ENCODE measurements at places on chromosomes 6 and 20. TPM values are rescaled to one million over a fixed set of nuclear protein-coding genes. Genes with fewer than 3 reads are reported as not detected.

EGFL8 gene
- total RNA-seq = 1.7 TPM

CD109 gene
- total RNA-seq = 26.7 TPM

LRRC73 gene
- total RNA-seq = 1.2 TPM

SH3BGRL2 gene
- 0.35 TPM for total RNA-seq

TNFRSF6B gene
- total RNA-seq = 0.85 TPM

NFATC2 gene
- total RNA-seq = 7.7 TPM

PI16 gene
- not detected for total RNA-seq

RPS18 gene
- 2,684 TPM for total RNA-seq

HS3ST5 gene
- total RNA-seq = not detected

KIF13A gene
- total RNA-seq = 20.1 TPM

LEMD2 gene
- total RNA-seq = 47.7 TPM

SYTL3 gene
- 0.98 TPM for total RNA-seq

UBE3D gene
- 4.4 TPM for total RNA-seq

ZSCAN12 gene
- total RNA-seq = 1.5 TPM

MPIG6B gene
- not detected for total RNA-seq

MEI4 gene
- not detected for total RNA-seq

HDGFL1 gene
- total RNA-seq = not detected

SLC22A7 gene
- total RNA-seq = not detected

MOG gene
- not detected for total RNA-seq

ALDH8A1 gene
- 0.40 TPM for total RNA-seq

IL17F gene
- not detected for total RNA-seq

SOX18 gene
- 2.3 TPM for total RNA-seq

OR2H1 gene
- not detected for total RNA-seq

KCNQ5 gene
- 1.7 TPM for total RNA-seq
